ENCODE measurements at places on chromosomes 12 and 14.

DNA sequence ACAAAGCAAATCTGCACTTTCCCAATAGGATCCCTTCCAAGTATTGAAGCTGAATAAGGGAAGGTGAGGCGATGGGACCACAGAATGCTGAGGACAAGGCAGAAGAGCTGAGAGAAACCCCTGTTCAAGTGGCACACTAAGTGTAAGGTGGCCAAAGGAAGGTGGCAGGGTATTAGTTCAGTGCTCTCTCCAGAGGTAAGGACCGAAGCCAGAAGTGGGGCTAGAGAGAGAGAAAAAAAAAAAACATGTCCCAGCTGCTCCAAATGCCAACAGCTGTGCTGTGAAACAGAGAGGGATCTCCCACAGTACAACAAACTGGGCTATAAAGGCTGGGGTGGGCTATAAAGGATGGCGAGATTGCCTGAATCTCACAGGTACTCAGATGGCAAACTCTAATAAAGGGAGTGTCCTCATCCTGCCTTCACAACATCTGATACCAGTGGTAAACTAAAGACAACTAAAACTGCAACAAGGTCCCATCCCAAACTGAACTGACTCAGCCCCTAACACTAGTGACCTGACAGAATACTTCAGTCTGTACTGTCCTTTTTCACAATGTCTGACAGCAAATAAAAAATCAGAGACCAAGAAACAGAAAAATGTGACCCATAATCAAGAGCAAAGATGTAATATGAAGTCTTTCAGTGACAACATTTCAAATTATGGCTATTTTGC lies 47.9 kb downstream of the CDK17 start:
- no peak for DNase-seq

DNA sequence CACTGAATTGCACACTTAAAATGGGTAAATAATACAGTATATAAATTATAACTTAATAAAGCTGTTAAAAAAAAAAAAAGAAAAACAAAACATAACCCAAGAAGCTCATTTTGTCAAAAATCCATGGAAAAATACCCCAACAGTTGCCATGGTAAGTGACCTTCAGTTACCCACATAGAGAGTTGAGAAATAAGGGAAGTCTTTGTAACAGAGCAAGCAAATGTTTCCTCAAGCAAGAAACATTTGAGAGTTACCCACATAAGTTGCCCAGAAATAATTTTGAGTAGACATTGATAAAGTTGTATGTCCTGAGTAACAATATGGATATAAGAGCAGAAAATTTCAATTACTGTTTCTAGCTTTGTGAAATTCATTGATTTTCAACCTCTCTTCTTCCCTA lies 227.4 kb downstream of the CCDC59 start:
- no peak for DNase-seq

DNA sequence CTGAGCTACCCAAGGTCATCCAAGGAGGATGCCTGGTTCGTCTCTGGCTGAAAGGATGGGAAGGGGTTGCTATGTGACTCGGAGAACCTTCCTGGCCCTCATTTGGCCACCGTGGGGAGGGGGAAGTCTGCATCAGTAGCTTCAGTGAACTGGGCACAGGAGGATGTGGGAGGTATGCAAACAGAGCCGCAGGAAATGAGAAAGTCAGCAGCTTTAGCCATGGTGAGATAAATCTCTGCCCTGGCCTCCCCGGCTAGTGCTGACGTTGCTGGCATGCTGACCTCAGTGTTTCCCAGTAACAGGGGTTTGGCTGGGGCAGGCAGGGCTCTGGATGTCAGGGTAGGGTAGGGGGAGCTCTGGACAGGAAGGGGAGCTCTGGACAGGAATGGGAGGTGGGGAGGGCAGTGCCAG lies 2.3 kb upstream of the CEBPE start:
- DNase-seq = no peak

GRCh38 chr12:4287325-4288211 lies 14.0 kb downstream of the CCND2 start:
- no peak for DNase-seq

GRCh38 chr12:16281157-16281556 lies 3.7 kb upstream of the SLC15A5 start:
- no peak for DNase-seq

DNA sequence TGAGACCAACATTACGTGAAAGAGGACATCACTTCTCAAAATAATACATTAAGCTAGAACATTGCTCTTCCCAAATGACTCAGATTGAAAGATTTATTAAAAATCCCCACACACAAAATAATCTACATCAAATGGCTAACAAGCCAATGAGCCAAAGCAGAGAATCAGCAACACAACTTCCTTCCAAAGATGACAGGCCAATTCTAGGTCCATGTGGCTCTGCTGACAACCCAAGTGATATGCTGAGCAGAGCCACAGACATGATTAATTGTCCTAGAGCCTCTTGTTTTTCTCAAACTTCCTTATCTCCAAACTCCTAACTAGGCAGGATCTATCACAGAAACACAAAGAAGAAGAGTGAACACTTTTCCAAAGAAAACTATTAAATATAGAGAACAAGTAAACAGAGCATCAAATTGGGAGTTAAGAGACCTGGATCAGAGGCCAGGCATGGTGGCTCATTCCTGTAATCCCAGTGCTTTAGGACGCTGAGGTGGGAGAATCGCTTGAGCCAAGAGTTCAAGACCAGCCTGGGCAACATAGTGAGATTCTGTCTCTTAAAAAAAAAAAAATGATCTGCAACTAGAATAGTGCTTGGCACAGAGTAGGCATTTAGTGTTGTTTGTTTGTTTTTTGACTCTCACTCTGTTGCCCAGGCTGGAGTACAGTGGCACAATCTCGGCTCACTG lies 38.5 kb downstream of the SENP1 start:
- no peak for DNase-seq

DNA sequence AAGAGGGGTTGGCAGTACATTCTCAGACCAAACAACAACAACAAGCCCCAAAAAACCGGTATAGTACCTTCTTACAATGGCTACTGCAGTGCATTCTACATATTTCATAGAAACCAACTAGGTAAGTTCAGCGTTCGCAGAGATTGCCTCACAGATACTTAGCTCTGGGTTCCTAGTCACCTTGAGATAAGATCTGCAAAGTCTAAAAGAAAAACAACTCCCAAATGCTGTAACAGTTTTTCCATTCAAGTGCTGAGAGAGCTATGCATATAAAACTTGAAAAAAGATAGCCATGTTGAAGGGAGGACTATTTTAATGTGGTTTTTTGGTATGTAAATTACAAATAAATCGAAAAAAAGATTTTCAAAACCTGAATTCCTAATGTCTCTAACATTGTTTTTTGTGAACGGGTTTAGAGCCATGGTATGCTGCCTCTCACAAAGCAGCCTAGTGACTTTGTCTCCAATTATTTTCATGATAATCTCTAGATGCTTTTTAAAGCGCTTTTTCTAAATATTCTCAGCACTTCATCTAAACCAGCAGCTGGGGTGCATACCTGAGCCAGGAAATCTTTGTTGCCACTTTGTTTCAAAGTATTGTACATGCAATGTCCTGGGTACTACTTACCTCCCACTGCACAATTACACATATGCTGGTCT lies 56.6 kb upstream of the CRACR2A start:
- DNase-seq = no peak

DNA sequence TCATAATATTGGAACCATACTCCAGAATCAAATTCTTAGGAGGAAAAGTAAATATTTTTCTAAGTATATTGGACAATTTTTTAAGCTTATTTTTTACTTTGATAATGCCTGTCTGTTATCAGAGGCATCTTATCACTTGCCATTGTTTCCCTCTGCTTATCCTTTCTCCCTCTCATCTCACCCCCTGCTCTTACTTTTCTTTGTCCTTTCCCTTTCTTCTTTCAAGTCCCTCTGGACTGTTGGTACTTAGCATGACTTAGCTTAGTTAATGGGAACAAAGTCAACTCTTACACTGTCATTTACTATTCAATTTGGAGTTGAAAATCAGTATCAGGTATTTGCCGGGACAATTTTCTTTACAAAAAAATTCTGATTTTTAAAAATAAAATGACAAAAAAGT lies 45.2 kb downstream of the ABCD2 start:
- DNase-seq = no peak

DNA sequence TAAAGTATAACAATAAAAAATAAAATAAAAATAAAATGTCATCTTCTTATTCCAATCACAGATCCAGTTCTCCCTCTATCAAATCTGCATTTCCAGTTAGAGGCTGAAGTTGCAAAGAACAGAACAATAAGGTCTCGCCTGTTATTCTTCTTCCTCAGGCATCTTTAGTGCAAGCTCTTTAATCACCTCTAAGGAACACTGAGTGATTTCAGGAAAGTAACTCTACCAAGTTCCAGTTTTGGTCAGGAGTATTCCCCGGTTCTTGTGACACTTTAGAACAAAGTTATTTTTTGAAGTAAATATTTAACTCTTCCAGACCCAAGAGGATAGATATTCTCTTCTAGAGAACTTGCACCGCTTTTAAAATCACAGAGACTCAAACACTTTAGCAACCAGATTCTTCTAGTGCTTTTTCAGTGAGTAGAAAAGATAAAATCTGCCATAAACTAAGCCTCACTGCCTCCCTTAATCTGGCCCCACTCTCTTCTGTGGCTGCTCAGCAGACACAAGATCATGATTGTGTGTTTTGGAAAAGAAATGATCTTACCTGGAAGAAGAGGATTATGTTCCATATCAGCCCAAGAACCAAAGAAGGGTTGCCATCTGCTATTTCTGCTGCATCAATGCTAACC lies 57.9 kb upstream of the DICER1 start:
- DNase-seq = no peak

- no peak for DNase-seq
Measured at GRCh38 chr12:93319523-93320050, 58.1 kb upstream of the NUDT4 start.

DNA sequence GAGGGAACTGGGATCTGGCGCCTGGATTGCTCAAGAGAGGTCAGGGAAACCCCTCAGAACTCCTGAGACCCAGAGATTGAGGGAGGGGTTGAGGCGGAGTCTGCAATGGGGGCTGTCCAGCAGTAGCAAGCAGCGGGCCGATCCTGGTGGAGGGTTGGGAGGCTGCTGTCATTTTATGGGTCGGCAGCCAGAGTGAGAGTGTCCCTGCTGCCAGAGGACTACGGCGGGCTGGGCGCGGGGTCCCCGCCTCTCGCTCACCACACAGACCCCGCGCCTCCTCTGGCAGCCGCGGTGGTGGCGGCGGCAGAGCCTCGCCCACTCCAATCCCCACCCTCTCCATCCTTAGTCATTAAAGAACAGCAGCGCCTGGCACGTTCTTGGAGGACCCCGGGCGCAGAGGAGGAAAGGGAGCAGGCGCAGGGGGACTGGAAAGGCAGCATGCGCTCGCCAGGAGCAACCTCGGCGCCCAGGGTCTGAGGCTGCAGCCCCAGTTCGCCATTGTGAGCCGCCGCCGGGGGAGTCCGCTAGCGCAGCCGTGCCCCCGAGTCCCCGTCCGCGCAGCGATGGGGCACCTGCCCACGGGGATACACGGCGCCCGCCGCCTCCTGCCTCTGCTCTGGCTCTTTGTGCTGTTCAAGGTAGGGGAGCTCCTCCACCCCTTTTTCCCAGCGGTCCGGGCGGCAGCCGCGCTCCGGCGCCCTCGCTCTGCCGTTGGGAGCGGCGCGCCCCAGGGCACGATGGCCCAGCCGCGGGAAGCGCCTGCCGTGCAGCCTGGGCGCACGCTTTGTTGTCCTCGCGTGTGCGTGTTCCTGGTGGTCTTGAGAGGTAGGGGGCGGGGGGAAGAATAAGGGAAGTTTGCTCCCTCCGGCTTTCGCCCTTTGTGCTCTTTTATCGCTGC lies at the start of gene PTPRO:
Gene PTPRO, plus strand, starts transcription at position 345 of the 898 bp plus-strand sequence.
- DNase-seq = no peak

DNA sequence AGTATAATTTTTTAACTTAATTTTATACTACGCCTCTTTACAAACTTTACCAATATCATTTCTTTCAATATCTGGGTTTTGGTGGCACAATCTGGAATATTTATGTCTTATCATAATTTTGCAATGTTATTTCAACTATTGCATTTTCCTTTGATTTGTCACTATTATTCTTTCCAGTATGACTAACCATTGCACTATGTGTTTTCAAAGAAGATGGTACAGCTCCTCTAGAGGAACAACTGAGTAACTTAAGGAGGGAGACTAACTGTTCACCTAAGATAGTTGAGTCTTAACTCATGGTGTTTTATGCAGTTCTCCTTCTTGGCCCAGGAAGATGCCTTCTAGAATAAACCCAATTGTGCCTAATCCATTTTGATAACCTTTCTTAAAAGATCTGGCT lies 60.5 kb upstream of the KIF21A start:
- peak; percentile 2 for DNase-seq

DNA sequence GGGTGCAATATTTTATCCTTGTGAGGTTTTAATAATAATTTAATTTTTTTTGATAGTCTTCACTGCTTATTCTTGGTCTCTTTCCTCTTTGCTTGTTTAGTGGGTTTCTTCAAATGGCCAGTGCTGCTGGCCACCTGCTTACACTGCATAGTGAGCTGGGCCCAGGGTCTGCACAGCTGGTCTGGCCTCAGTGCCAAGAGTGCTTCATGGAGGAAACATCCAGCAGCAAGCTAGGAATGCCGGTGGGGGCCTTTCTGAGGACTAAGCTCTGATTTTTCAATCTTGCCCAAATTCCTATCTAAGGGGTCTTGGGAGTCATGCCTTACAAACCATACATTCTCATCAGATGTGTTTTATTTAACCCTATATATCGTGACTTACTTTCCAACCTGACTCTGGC lies 13.3 kb upstream of the BDKRB2 start:
- DNase-seq = no peak

DNA sequence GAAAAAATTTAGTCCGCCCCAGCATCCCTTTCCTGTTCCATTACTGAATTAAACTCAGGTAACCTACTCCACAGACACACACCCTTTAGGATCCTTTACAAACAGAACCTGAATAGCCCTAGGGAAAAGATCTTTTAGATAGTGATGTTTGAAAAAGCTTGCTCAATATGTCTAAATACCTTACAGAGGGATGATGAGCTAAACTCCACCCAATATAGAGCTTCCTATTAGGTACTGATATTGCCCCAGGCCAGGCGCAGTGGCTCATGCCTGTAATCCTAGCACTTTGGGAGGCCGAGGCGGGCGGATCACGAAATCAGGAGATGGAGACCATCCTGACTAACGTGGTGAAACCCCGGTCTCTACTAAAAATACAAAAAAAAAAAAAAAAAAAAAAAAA lies 50.1 kb downstream of the FERMT2 start:
- no peak for DNase-seq

DNA sequence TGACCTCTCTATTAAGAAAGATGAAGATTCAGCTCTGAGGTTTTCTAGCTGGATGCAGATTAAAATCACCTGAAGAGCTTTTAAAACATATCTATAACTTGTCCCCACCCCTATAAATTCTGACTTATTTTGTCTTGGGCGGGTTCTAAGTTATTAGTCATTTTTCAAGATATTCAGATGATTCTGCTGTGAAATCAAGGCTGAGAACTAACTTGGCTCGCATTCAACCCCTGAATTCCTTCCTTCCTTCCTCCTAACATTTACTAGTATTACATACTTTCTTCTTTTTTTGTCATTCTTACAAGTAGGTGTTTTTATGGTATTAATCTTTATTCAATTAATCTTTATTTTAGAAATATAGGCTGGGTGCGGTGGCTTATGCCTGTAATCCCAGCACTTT lies 55.4 kb downstream of the SSPN start:
- DNase-seq = no peak

GRCh38 chr12:2641761-2642160 lies 153.0 kb upstream of the FKBP4 start:
- no peak for DNase-seq

- no peak for DNase-seq
Measured at GRCh38 chr14:75264036-75264435, 14.6 kb upstream of the FOS start.

Data from SW480 (cell line).